Cardiac fibroblast (primary cell): ENCODE measurements at places on chromosomes 1 and 21.

GRCh38 chr1:168907053-168907452 is 178.0 kb upstream of the DPT start:
- no peak for DNase-seq

- peak; percentile 43 for DNase-seq
These were observed 32.4 kb upstream of the PGBD5 start for GRCh38 chr1:230458509-230458908.

DNA sequence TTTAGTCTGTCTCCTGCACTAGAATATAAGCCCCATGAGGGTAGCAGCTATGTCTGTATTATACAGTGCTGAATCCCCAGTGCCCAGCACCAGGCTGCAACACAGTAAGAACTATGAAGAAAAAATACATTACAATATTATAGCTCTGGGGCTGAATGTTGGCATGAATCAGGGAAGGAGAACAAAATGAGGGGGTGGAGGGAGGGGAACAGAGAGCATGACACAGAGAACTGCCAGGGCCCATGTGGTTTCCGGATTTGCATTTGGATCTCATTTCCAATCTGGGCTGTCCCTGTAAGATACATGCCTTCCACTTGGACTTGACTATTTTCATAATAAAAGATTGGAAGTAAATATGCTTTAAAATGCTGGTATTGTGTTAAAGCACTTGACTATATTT is 35.8 kb downstream of the C1orf198 start:
- DNase-seq, result peak; percentile 34

- DNase-seq, result no peak
These were observed 45.1 kb upstream of the GUCA2A start for GRCh38 chr1:42209526-42210251.

GRCh38 chr21:37257967-37258877 is 8.9 kb downstream of the VPS26C start:
- peak; percentile 69 for DNase-seq

DNA sequence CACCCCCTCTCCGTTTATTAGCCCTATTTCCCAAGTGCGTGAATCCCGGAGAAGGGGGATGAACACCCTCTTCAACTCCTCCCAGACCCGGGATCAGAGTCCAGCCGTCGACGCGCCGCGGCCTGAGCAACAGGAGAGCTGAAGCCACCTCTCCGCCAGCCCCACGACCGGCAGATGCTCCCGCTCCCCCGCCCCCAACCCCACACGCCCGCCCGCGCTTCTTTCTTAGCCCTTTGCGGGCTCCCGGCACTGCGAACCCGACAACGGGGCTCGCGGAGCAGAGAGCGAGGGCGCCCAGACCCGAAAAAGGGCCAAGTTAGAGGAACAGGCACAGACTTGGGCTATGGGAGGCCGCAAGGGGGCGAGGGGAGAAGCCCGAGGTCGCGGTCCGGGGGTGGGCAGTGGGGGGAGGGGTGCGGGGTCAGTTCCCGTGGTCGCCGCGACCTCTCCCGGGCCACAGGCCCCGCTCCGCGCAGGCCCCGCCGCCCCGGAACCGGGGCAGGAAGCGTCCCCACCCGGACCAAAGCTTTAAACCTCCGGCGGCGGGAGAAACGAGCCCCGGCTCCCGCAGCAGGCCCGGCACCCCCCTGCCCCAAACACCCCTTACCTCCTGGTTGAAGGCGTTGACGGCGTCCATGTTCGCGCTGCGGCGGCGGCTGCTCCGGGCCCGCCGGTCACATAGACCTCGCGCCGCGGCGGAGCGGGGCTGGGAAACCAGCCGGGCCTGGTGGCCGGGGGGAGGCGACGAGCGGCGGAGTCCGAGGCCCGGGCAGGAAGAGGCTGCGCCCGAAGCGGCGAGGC is 662 bp downstream of the SCAF4 start:
- no peak for DNase-seq

DNA sequence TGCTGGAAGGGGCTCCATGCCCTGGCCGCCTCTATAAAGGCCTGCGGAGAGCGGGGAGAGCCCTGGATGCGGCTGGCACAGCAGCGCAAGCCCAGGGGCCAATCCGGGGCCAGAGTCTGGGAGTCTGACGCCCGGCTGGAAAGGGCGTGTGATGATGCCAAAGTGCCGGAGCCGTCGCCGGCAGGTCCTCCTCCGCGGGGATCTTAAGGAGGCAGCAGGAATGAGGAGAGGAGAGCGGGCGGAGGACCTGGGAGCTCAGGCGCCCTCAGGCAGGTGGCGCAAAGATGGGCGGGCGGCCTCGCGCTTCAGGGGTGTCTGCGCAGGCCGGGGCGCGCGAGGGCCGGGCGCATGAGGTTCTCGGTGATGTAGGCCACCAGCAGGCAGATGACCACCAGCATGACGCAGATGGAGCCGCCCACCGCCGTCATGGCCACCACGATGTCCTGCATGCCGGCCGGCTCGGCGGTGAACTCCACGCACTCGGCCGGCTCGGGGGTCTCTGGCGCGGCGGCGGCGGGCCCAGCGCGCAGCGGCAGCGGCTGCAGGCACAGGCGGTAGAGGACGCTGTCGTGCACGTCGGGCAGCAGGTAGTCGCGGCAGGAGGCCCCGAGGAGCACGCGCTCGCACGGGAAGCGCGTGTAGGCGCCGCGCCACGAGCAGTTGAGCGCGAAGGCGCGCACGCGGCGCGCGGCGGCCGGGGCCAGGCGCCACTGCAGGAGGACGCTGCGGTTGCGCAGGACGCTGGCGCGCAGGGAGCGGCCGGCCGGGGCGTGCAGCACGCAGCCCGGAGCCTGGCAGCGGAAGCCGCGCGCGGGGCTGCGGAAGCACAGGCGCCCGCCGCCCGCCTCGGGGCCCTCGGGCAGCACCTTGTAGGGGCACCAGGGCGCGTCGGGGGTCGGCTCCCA is 653 bp downstream of the FNDC10 start:
- DNase-seq, result peak; percentile 40

- peak; percentile 86 for DNase-seq
These were observed 3.2 kb downstream of the ATP1B1 start for GRCh38 chr1:169109561-169110134.

DNA sequence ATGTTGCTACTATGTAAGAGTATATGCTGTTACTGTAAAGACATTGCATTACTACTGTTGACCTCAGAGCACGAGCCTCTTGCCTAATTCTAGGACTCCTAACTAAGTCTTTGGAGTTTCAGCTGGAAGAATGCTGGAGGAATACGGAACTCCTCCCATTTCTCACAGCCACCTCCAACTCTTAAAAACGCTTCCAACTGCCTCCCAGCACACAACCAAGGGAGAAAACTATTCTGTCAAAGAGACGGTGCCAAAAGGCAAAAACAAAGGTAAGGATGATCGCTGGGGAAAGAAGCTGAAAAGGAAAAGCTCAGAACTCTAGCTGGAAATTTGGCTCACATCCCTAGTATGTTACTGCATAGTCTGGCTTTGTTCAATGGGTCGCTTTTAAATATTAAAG is at the start of gene FMO2:
Gene FMO2, plus strand, starts transcription at position 210 of the 400 bp plus-strand sequence. CDS start 414 bp downstream, outside the sequence.
- peak; percentile 90 for DNase-seq

DNA sequence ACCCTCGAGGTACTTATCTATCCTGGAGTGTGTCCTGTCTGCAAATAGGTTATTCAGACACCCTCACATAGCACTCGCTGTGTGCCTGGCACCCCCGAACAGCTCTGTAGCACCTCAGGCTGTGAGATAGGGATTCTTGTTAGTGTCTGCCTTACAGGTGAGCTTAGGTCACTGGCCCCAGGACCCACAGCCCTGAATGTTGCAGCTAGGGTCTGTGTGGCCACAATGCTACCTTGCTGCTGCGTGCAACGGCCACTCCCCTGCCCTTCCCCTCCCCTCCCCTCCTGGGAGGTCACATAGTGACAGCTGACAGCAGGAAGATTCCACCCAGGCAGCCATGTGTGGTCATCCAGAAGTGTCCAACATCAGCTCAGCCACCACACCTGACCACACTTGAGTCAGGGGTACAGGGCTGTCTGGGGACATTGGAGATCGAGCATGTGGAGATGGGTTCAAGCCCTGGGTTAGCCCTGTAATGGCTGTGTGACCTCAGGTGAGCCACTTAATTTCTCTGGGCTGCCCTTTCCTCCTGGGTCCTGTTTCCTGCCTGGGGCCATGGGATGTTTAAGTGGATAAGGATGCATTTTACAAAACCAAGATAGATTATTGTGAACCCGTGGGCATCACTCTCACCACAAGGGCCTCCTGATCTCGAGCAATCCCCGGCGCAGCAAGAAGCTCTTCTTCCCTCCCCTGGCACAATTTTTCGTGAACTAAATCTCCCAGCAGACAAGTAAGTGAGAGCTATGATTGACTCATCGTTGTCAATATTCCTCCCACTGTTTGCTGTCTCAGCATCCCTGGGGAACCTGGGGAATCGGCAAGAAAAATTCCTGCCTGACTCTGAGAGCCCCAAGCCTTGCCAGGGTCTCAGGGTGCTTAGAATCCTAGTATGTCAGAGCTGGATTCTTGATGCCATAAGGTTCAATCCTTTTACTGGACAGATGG is 208.7 kb downstream of the PTPRU start:
- DNase-seq, result no peak

GRCh38 chr1:1914101-1914970 is 724 bp upstream of the CALML6 start:
- DNase-seq, result no peak

- DNase-seq, result no peak
These were observed 44.6 kb downstream of the RASSF5 start for GRCh38 chr1:206551986-206552326.

GRCh38 chr21:16279731-16280581 is 550.2 kb downstream of the USP25 start:
- DNase-seq, result peak; percentile 63

GRCh38 chr1:223123011-223123610 is 19.9 kb downstream of the TLR5 start:
- DNase-seq, result peak; percentile 7

- no peak for DNase-seq
These were observed at the start of gene TRIM67 for GRCh38 chr1:231161667-231162296. TRIM67 (plus strand) TSS chr1:231162058; CDS start chr1:231162970, 912 bp downstream.

- DNase-seq, result no peak
These were observed 8.4 kb upstream of the UBE2U start for GRCh38 chr1:64195081-64195395.
